CD4-positive, alpha-beta T cell treated with Interleukin-10 for 1 hour (primary cell): ENCODE measurements at places on chromosomes 2 and 18.
A peak's percentile ranks its signal among the peaks of the same experiment; 100 is the strongest.

DNA sequence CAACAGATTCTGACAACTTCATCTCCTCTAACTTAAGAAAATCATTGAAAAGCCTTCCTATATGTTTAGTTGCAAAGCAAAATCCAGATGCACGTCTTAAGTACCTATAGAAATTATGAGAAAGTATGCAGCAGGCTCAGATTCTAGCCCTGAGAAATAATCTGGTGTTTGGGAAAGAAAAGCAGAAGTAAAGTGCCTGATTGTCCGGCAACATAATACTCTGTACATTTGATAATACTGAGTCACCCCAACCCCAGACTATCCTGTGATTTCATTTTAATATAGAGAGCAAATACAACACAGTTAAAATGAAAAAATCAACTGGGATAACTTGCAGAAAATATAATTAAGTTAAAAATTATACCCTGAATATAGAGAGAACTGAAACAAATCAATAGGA is 13.5 kb downstream of the RFX8 start:
- DNase-seq, result no peak

- peak; percentile 52 for DNase-seq
Measured at GRCh38 chr2:1509271-1510065, 96.2 kb downstream of the TPO start.

DNA sequence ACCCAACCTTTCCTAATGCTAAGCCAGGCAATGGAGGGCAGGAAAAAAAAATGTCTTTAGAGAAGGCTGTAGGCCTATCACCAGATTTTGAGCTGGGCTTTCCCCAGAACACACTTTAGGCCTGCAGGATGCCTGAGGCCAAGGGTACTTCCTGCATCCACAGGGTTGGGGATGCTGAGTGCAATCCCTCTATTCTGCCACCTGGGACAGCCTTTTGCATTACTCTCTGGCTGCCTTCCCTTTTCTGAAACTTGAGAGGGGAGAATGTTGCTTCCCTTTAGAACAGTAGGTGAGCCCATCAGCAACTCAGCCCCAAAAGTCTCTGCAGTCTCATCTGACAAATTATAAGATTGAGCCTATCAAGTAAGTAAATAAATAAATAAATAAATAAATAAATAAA is 195.2 kb downstream of the SLC8A1 start:
- no peak for DNase-seq

- no peak for DNase-seq
Measured at GRCh38 chr2:128399690-128400291, 81.1 kb upstream of the HS6ST1 start.

GRCh38 chr18:48847807-48848486 is 102.8 kb downstream of the SMAD7 start:
- no peak for DNase-seq

DNA sequence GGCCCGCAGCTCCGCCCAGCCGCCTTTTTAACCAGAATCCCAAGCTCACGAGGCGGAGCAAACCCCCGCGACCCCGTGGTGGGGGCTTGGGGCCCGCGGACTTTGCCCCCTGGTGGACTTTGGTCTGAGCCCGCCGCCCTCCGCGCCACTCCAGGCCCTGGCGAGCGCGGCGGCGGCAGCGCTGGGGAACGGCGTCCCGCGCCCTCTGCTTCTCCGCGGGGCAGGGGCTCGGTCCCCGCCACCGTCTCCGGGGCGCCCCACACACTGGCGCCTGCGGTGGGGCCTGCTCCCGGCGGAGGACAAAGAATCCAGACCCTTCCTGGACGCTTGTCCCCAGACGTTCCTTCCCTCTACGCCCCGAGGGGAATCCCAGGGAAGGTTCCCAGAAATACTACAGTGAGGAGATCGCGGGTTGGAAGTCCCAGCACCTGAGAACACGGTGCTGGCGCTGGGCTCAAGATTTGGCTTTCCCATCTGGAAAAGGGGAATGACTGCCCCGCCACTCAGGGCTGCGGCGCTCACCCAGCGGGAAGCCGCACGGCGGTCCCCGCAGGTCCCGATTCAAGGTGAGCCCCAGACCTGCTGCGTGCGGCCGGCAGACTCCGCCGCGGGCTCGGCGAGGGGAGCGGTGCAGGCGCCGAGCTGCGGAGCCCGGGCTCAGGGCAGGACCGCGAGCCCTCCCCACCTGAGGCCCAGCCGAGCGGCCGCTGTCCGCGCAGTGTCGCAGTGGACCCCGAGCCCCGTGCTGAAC is at the start of gene HAAO:
Gene HAAO, minus strand, starts transcription at position 1 of the 751 bp plus-strand sequence. CDS start 47 bp downstream, outside the sequence.
- DNase-seq, result no peak

DNA sequence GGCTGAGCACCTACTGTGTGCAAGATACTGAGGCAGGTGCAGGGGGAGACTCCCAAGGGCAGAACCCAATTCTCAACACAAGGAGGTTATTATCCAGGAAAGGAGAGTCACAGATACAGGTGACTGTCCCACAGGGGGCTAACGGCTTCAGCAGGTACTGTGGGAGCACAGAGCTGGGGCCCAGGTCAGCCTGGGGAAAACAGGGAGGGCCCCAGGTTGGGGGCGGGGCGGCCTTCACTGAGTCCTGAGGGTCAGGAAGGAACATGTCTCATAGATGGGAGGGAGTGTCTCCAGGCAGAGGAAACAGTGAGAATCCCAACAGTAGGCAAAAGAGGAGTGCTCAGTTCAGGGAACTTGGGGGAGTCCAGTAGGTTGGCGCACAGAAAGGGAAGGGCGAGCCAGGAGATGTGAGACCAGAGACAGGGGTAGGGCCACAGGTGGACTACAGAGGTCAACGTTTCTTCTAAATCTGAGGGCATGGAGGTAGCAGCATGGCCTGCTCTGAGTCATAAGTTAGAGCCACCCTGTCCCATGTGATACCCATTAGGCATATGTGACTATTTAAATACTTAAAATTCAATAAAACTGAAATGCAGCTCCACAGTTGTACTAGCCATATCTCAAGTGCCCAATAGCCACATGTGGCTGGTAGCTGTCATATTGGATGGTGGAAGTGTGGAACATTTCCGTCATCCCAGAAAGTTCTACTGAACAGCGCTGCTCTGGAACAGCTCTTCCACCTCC is 157.2 kb downstream of the TTC32 start:
- no peak for DNase-seq

GRCh38 chr2:74573747-74574562 is 19.4 kb downstream of the DOK1 start:
- DNase-seq, result peak; percentile 47

- no peak for DNase-seq
Measured at GRCh38 chr2:8298783-8299182, 383.1 kb upstream of the ID2 start.

GRCh38 chr2:197207598-197207997 is 103.0 kb downstream of the ANKRD44 start:
- no peak for DNase-seq

DNA sequence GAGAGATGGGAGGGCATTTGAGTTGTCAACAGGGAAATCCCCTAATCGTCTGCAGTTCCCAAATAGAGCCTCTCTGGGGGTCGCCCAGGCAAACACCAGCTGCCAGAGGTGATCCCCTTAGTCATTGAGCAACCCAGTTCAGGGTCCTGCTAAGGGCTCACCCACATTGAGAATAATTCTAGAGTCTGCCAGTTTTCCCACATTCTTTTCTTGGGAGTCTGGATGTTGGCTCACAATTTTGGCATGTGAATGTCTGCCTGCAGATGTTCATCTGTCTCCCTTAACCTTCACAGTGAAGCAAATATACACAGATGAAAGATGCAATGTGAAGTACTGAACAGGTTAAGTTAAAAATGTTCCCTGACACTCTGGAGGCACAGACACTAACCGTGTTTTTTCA is 11.4 kb upstream of the SMIM21 start:
- DNase-seq, result no peak

DNA sequence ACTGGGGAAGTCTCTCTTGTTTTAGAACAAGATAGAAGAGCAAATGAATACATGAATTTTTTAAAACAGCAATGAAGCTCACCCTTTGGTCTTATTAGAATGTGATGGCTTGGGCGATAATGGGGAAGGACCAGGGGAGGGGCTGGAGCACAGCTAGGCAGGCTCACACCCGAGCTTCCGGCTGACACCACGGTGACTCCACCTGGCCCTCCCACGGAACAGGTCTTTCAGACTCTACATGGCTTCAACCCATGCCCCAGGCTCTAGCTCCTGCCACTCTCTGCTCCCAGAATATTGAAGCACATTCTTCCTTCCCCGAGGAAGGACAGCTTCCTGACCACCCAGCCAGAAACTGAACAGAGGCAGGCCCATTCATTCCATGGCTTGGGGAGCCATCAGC is 127.5 kb upstream of the AGAP1 start:
- no peak for DNase-seq

GRCh38 chr2:229675569-229675968 is 38.8 kb downstream of the DNER start:
- DNase-seq, result no peak

DNA sequence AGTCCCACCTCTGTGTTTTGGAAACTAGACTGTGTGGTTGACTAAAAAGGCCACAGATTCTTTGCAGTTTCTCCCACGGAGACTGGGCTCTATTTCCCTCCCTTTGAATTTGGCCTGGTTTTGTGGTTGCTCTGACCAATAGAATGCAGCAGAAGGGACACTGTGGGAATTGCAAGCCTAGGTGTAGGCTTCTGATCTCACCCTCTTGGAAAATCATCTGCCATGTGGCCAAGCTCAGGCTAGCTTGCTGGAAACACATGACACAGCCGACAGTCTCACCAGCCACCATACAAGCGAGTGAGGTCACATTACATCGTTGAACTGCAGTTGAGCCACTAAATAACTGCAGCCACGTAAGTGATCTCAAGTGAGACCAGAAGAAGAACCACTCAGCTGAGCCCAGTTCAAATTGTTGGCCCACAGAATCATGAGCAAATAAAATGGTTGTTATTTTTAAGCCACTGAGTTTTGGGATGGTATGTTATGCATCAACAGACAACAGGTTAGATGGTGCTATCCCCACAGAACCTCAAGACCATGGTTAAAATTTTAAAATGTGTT is 319.1 kb upstream of the MEX3C start:
- DNase-seq, result no peak

GRCh38 chr2:233307565-233307964 is at the start of gene SAG:
TSS of gene SAG (plus strand) at chr2:233307816. CDS start at chr2:233309190, 1,374 bp downstream.
- no peak for DNase-seq

DNA sequence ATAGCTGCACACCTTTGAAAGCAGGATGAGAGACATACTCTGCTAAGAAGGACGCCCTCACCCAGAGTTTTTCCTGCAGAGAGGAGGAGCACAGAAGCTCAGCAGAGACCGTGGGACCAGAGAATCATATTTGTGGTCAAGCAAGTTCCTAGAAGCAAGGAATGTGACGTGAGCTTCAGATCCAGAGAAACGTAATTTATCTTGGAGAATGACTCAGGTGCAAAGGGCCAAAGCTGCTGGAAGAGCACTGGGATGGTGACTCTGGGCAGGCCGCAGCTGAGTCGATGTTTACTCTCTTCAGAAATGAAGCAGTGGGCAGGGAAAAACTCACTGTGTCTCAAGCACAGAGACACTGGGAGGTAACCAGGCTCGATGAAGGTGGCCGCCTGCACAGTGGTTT is 50.1 kb upstream of the IGFBP2 start:
- no peak for DNase-seq

GRCh38 chr18:25621144-25621543 is 269.2 kb upstream of the ZNF521 start:
- no peak for DNase-seq

GRCh38 chr18:66995270-66995669 is 391.4 kb upstream of the CDH19 start:
- DNase-seq, result no peak

DNA sequence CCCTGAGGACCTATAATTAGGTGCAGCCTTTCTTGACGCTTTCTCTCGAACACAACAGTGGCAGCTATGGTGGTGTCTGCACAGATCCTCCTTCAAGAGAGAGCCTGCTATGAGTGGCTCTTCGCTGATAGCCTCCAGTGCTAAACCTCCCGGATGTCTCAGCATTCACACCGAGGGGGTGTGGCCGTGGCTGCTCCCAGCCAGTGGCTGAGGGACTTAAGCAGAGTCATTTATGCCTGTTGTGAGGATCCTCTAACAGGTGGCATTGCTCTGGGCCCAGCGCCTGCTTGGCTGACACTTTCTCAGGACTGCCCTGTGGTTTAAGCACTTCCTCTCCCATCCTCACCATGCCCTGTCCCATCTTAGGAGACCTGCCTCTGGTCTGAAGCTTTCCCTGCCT is 592.0 kb upstream of the LRRTM1 start:
- DNase-seq, result no peak

GRCh38 chr2:65017335-65017734 is 28.1 kb downstream of the SLC1A4 start:
- no peak for DNase-seq

- no peak for DNase-seq
Measured at GRCh38 chr2:20838016-20838415, 15.1 kb upstream of the LDAH start.

- no peak for DNase-seq
Measured at GRCh38 chr2:19274439-19274838, 84.0 kb downstream of the OSR1 start.

GRCh38 chr2:175068534-175068933 is 63.4 kb upstream of the CHN1 start:
- no peak for DNase-seq

DNA sequence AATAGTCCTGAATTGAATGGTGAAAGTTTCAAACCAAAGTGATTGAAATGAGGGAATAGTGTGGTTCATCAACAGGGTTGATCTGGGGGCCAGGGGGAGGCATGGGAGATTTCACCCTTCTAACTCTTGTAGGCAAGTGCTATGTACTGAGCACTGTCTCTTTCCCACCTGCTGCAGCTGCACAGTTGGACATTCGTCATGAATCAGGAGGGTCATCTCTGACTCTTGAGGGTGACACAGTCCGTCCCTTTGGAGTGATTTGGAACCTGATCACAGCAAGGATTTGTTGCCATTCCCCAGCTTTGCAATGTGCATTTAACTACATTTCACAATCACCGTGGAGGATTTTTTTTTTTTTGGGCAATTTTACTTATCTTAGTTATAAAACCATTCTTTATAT is 224.6 kb downstream of the PHLPP1 start:
- DNase-seq, result no peak

GRCh38 chr2:172085460-172086159 is at the start of gene DLX1:
TSS of gene DLX1 (plus strand) at chr2:172085507. CDS start at chr2:172085678, 171 bp downstream.
- DNase-seq, result no peak

- DNase-seq, result no peak
Measured at GRCh38 chr2:10432311-10433181, 15.6 kb downstream of the ODC1 start.

DNA sequence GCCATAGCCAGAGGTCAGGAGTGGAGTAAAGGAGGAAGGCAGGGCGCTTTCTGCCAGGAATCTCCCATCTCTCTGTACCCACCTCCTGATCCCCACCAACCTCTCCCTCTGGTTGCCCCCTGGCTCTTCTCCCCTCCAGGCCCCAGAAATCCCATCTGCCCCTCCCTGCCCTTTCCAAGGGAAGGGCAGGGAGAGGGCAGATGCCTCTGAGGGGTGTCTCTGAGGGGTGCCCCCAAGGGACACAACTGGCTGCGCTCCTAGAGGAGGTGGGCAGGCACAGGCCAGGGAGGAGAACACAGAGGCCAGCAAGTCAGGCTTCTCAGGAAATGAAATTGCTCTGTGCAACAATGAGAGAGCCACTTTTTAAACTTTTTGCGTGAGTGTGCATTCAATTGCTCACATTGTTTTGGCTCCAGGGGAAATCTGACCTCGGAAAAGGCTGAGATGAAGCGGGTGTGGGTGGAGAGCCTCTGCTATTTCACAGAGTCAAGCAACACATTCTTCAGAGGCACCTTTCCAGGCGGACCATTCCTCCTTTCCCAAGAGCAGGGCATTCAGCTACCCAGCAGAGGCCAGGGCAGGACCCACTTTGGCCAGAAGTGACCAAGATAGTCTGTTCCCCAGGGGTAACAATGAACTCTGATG is 125.5 kb downstream of the SMAD7 start:
- DNase-seq, result no peak
